ACHN (cell line): ENCODE measurements at places on chromosomes 5 and 9.

DNA sequence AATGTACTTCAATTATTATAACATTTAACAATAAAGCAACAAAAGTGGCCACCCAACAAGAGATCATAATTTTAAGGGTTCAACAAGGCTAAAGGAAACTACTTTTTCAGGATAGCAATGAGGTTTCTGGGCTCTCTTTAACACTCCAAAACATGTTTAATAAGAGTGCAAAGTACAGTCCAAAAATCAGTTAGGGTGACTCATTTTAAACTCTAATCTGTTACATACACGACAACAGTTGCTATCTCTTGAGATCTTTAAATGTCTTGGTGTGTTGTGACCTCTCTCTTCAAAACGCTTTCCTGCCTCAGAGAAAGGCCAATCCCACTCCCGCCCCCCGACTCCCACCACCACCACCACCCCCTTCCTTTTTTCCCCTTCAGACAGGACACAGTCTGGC, 11.5 kb downstream of the NFIB start:
- DNase-seq, result peak; percentile 35

GRCh38 chr9:19385786-19386501, 5.9 kb upstream of the RPS6 start:
- DNase-seq, result no peak

- no peak for DNase-seq
These were observed 18.0 kb upstream of the CTSL start for GRCh38 chr9:87707805-87708506.

- DNase-seq, result peak; percentile 57
These were observed 61.5 kb downstream of the LNPEP start for GRCh38 chr5:96997265-96997859.

DNA sequence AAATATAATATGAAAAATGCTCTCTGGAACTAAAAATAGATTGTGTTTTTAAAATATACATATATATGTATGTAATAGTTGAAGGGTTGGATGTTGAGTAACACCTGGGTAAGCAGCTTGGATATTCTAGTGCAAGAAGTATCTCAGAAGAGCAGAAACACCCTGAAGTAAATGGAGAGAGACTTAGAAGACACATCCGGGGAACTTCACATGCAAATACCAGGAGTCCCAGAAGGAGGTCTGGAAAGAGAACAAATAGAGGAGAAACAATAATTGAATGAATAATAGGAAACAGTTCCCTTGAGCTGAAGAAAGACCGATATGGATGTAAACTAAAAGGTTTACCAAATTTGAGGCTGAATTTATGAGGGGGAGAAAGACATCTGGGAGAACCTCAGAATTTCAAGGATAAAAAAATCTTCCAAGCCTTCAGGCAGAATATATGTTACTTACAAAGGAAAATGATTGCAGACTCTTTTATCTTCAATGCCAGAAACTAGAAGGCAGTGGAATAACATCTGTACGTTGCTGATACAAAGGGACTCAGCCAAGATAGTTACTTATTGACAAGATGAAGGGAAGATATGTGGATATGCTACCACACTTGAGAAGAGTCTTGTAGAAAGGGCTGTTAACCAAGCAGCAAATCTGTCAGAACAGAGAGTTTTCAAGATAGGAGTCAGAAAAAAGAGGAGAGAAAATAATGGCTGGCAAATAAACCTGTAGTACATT, 42.7 kb downstream of the HSDL2 start:
- DNase-seq, result peak; percentile 26

DNA sequence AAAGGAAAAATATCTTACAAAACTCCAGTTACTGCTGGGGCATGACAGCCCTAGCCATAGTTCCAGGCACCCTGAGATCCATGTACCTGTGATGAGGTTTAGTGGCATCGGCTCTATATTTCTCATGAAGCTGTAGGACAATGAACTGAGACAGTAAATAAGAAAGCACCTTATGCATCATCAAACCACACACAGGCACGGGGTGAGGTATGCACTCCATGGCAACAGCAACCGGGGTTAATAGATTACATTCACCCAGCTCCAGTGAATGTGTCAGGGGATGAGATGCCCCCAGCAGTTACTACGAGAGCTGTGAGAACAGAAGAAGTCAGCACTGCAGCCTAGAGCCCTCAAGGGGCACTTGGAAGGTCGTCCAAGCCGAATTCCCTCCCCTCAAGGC, 162.0 kb upstream of the S1PR3 start:
- DNase-seq, result no peak

- DNase-seq, result no peak
These were observed 918 bp upstream of the MYMK start for GRCh38 chr9:133525677-133526076.

DNA sequence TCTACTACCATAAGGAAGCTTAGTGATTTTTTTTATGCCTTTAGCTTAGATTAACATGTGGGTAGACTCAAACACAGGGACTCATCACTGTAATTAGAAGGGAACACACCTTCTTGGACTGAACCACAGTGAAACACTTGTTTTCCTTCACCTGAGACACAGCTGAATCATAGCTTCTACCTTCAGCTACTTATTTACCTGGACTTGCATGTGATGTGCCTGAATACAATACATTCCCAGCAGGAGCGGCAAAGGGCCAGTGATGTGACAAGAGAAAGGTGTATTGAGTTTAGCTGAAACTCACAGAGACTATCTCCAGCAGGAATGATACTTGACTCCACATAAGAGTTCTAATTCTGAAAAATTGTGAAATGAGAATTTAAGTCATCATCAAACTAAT, 37.8 kb downstream of the GRAMD2B start:
- DNase-seq, result no peak

DNA sequence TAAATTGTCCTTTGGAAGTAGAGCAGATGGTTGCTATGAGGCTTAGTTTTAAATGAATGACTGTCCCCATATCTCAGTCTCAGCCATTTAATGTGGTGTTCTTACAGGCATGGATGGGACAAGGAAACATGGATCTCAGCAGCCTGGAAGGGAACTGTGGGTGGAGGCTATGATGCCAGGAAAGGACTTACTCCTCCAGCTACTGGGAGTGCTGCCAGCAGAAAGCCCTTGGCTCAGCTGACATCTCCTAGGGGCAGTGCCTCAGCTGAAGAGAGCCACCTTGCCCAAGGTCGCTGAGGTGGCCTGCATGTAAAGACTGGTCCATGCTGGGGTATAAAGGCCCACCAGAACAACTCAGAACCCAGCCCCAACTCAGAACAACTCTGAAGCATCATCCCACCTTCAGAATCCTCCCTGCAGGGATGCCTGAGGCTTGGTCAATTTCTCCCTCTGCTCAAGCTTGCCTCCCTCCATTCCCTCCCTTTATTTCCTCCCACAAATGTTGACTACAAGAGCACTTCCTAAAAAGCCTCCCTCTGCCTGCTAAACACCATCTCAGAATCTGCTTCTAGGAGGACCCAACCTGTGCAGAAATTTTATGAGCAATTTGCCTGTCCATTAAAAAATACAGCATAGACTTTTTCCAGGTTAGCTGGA, 1.8 kb upstream of the PDE8B start:
- DNase-seq, result no peak

DNA sequence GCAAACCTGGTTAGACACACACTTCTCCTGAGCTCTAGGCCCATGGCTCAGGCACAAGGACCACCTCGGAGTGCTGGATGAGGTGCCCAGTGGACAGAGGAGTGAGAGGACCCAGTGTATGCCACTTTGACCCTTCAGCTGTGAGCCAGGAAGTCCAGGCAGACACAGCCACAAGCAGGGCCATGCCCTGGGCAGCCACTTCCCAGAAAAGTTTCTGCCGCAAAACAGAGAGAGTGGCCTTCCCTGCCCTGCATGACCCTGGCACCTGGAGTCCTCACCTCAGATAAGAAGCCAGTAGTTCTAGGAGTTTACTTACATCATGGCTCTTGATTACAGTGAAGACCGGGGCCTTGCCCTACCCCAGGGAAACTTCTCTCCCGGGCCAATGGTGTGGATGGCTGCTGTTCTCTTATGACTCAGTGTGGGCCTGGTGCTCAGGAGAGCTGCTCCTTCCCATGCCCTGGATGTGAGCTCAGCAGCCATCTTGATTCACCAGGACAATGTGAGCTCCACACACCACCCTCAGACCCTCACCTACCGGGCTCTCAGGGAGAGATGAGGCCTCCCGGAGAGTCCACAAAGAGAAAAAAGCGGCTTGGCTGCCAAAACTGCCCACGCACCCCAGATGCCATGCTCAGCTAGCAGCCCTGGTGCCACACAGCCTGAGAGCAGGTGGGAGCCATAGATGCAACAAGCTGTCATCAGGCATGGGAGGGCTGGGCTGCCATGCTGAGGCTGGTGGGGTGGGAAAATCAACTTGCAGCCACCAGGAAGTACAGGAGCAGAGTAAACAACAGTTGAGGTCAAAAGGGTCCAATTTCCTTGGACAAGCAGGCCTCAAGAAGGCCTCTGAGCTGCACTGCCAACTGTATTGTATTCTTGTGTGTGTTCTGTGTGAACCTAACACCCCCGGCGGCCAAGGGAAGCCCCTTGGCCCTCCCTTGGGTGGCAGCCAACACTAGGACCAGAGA, 11.7 kb upstream of the IRF1 start:
- DNase-seq, result no peak

DNA sequence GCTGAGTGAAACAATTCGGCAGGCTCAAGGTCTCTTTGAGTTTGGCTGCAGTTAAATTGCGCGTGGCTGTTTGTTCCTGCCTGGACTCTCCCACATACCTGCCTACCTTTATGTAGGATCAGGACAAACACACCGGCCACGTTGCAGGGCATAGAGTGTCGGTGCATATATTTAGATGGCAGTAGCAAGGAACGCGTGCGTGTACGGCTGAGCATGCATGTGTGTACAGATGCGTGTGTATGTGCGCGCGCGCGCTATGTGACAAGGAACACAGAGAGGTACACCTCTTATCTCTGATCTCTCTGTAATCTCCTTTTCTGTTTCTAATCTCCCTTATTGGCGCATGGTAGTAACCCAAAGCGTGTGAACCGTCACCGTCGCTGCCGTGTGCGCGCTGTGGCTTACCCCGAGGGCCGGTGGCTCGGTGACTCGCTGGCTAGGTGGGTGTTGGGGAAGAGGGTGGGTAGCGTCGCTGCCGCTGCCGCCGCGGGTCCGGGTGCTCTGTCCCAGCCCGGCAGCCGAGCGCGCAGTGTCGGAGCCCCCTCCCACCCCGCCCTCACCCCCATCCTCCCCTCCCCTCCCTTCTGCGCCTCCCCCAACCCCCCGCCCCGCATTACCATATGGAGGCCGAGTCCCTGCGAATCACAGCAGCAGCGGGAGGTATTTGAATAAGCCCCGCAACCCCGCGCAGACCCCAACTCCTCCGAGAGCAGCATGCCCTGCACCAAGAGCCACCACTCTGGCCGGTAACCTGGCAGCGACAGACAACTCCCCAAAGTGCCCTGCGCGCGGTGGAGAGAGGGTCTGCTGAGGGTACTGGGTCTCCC, 204.8 kb downstream of the MEF2C start:
- no peak for DNase-seq
